ENCODE measurements at places on chromosomes 4 and X.
A peak's percentile ranks its signal among the peaks of the same experiment; 100 is the strongest.

- DNase-seq = no peak
These were observed 37.8 kb upstream of the DIPK2B start for GRCh38 chrX:45238489-45238888.

DNA sequence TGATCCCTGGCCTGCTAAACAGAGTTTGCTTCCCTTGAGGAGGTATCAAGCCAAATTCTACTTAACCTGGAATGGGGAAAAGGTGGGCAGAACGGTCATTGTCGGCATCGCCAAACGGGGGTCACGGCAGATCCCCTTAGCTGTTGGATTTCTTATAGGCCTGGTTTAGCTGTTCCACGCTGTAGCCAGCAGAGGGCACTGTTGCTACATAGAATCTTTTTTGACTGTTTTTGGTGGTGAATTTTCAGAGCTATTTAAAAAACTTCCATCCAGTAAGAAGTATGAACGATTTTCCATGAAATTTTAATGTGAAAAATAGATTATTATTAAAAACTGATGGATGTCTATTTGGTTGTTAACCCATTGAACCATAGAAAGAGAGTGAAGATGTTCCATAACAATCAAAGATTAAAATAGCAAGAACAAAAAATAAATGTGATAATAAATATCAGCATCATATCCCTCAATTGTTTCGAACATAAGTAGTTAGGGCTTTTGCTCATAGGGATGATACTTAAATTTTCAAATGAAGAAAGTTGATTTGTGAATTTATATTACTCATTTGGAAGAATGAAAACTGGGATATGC lies 56.6 kb downstream of the LINC00632 start:
- DNase-seq = peak; percentile 88

- no peak for DNase-seq
These were observed 57.6 kb upstream of the PPP2R3B start for GRCh38 chrX:444305-444704.

GRCh38 chr4:82706349-82707000 lies 92.1 kb downstream of the SCD5 start:
- no peak for DNase-seq

- DNase-seq = no peak
These were observed 644 bp upstream of the EBP start for GRCh38 chrX:48520976-48521352.
